ENCODE measurements at places on chromosomes 13 and 19.

DNA sequence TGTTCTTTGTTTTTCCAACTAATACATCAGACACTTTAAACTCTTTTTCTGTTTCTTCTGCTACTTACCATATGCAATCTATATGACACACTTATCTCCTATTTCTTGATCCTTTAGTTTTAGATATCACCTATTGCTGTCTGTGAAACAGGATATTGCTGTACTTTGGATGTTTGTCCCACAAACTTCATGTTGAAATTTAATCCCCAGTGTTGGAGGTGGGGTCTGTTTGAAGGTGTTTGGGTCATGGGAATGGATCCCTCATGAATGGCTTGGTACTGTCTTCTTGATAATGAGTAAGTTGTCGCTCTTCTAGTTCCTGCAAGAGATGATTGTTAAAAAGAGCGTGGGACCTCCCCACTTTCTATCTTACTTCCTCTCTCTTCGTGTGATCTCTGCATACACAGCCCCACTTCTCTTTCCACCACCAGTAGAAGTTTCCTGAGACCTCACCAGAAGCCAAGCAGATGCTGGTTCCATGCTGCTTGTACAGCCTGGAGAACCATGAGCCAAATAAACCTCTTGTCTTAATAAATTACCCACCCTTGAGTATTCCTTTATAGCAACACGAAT, 244.2 kb downstream of the NHLRC3 start:
- no peak for DNase-seq

DNA sequence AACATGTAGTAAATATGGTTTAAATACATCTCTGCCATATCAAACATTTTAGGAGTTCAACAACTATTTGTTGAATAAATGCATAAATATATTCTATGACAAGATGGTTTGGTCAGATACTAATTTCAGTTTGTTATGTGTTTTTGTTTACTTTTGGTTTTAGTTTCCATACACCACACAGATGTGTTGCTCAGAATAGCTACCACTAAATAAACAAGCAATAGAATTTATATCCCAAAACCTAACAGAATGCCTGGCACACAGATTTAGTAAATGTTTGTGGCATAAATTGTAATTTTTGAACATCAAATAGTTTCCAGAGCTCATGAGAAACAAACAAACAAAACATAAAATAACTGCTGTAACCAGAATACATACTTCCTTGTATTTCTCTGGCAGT, 126.8 kb upstream of the ATXN8OS start:
- DNase-seq, result no peak

DNA sequence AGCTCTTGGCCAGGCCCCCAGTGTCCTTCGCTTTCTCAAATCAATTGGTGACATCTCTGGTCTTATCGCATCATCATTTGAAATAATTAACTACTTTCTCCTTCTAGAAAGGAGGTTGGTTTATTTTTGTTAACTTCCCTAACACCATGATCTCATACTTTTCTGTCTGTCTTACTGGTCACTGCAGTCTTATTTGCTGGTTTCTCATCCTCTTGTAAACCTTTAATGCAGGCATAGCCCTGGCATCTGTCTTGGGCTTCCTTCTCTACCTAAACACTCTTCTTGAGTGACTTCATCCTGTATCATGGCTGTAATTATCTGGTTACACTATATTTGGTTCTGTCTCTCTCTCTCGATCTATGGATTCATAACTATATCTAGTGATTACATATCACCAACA, 152.8 kb downstream of the CYSLTR2 start:
- DNase-seq, result no peak

- DNase-seq, result no peak
Observed at GRCh38 chr13:36915106-36915505, 4.9 kb downstream of the SMAD9 start.

DNA sequence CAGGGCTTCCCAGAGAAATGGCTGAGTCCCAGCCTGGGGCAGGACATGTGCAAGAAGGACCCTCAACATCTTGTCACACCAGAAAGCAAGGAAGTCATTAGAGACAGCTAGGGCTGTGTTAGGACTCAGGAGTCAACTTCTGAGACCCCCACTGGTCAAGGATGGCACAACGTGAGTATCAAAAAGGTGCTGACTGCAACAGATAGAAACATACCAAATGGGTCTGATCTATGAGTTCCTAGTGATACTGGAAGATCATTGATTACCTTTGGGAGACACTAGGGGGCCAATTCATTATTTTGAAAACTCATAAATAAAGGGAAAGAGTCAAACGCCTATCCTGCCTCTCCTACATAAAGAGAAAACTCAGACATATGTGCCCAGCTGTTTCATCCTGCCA, 73.5 kb upstream of the GJB6 start:
- no peak for DNase-seq

- DNase-seq, result no peak
Observed at GRCh38 chr13:41302743-41303142, 8.3 kb upstream of the NAA16 start.

GRCh38 chr13:60363288-60363687, 33.7 kb upstream of the TDRD3 start:
- DNase-seq, result no peak

DNA sequence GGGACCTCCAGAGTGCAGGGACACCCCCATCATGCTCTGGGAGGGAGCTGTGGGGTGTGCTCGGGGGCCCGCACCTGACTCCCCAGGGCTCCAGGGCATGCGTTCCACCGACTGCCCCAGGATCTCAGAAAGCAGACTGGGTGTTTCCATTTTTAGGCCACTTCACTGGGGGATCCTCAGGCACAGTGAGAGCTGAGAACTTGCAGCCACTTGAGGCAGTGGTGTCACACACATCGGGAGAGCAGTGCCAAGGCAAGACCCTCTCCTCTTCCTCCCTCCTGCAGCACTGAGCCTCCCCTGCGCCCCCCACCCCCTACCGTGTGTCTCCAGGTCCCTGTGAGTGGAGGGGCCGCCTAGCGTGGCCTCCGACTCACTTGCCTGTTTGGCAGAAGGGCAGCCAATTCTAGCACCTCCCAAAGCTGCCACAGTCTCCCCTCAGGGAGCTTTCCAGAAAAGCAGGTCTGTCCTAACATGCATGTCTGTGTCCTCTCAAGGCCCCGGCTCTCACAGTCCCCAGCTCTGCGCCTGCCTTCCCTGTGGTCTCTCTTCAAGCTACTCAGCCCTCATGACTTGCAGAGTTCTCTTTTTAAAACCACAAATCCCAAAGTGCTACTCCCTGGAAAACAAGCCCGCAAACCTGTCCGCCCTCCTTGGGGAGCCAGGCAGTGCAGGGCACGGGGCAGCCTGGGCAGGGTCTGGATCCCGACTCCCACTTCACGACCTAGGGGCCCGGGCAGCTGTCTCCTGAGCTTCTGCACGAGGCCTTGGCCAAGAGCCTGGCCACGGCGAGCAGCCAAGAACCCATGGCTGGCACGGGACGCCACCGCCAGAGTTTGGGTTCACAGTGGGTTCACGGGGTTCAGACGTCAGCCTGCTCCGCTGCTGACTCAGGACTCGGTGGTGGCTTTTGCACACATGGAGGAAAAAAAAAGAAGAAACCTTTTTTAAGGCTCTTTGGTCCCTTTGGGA, 94.1 kb downstream of the STK24 start:
- DNase-seq, result peak; percentile 36

GRCh38 chr19:21593934-21594820, 88.8 kb downstream of the ZNF429 start:
- DNase-seq, result no peak

GRCh38 chr19:335486-336066, 9.0 kb downstream of the MIER2 start:
- DNase-seq, result no peak

GRCh38 chr19:31377736-31378135, 28.5 kb upstream of the TSHZ3 start:
- DNase-seq, result no peak

DNA sequence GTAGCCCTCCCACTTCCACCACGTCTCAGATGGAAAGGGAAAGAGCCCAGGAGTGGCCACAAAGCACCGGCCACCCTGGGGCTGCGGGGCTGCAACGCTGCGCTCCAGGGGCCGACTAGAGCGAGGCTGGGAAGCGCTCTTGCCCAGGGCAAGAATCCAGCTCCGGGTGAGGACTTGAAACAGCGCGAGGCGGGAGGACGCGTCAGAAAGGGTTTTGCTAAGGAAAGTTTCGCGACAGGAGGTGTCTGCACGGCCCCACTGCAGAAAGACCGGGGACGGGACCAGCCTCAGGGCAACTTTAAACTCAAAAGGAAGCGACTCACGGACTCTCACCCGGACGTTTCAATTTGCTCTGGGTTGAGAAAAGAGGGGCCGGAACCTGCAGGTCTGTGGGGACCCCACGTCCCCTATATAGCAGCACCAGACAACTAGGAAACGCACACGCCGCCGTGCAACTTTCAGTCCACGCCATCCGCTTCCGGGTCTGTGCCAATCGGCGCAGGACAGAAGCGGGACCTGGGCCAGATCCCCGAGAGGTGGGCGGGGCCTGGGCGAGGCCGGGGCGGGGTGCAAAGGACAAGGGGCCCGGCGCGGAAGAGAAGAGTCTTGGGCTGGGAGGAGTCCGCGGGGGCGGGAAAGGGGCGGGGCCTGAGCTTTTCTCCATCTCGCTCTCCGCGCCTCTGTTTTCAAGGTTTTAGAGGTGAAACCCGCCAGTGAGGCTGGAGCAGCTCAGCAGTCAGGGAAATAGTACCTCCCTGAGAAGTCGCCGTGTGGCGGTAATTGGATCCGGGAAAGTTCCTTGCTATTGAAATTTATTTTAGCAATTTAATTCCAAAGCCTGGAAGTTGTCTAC, at the start of gene ZNF816:
Gene ZNF816 (minus strand): TSS at position 488 of the 853 bp plus-strand sequence. CDS start 6,792 bp downstream, outside the sequence.
- DNase-seq, result peak; percentile 94

All from fibroblast of upper back skin (primary cell).